ENCODE measurements at places on chromosomes 13 and 19.

DNA sequence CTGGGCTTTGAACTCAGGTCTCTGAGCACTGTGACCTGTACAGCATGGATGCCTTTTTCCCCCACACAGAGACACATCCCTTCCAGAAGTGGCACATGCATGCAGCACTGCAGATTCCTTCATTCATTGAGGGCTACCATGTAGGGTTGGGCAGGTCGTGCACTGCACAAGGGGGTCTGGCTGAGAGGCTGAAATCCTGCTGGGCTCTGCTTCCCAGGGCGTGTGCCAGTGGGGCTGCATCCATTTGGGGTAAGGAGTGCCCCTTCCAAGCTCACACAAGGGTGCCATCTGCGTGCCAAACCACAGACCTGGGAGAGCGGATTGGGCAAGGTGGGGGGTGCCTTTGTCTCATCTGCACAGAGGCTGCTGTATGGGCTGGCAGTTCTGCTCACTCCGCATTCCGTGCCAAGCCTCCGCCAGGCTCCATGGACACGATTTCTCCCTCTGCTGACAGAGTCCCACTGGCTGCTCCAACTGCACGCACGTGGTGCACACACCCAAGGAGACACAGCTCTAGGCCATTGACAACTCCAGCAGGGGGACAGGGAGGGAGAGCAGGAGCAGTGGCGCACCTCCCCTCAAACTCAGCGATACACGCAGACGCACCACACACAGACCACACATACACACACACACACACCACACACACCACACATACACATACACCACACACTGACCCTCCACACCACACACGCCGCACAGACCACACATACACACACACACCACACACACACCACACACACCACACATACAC lies 4.5 kb upstream of the SHISA7 start:
- peak; percentile 46 for DNase-seq

- peak; percentile 75 for DNase-seq
These were observed 5.3 kb downstream of the ABCA7 start for GRCh38 chr19:1045247-1045603.

- DNase-seq = no peak
These were observed 763.1 kb upstream of the SLITRK1 start for GRCh38 chr13:84645196-84646012.

DNA sequence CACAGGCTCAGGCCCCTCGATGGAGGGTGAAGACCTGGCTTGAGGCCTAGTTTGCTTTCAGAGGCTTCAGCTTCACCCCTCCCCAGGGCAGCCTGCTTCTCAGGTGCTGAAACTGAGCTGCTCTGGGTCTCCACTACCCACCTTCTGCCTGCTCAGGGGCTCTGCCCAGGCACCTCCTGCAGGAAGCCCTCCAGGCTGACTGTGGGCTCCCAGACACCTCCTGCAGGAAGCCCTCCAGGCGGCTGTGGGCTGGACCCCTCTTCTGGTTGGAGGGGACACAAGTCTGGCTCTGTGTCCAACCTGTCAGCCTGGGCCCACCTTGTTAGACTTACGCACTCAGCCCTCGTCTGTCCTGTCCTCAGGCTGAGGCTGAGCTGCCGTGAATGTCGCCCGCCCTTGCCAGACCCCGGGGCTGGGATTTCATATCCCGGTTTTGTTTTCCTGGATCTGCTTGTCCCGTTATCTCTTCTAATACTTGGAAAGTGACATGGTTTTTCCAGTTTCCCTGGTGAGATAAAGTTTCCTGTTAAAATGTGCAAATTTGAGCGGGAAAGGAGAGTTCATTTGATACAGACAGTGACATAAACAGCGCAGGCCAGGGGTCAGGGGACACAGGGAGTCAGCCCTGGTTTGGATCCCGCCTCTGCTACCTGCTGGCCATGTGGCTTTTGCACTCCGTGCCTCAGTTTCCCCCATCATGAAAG lies 20.8 kb upstream of the MISP start:
- no peak for DNase-seq

GRCh38 chr19:38743394-38744297 lies 628 bp downstream of the CAPN12 start:
- DNase-seq = no peak

DNA sequence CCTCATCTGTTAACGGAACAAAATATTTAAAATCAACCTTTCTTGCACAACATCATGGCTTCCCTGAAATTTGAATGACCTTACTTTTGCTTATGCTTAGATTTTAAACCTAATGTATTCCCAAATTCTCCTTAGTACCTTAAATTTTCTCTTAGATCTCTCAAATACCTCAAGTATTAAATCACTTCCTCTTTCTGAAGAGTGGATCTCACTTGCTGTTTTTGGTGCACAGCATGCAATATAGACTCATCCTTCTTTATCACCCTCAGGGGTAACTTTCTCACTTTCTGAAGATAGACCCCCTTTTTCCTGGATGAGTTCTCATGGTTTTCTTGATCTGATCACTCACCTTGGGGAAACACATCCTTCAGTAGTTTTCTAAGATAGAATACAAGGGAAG lies 871.7 kb downstream of the DACH1 start:
- no peak for DNase-seq

- no peak for DNase-seq
These were observed 41.0 kb downstream of the KL start for GRCh38 chr13:33057019-33057780.

GRCh38 chr13:62643007-62643483 lies 1227.4 kb upstream of the PCDH20 start:
- no peak for DNase-seq

- no peak for DNase-seq
These were observed 148.7 kb downstream of the NALCN start for GRCh38 chr13:101267656-101268055.

GRCh38 chr19:10911579-10912363 lies 16.7 kb downstream of the YIPF2 start:
- no peak for DNase-seq

- peak; percentile 9 for DNase-seq
These were observed 685 bp downstream of the VWA8 start for GRCh38 chr13:41960211-41960636.

GRCh38 chr13:92621985-92622384 lies 604.6 kb upstream of the GPC6 start:
- DNase-seq = no peak

GRCh38 chr19:44113784-44114390 lies 688 bp downstream of the ZNF225 start:
- DNase-seq = peak; percentile 25

DNA sequence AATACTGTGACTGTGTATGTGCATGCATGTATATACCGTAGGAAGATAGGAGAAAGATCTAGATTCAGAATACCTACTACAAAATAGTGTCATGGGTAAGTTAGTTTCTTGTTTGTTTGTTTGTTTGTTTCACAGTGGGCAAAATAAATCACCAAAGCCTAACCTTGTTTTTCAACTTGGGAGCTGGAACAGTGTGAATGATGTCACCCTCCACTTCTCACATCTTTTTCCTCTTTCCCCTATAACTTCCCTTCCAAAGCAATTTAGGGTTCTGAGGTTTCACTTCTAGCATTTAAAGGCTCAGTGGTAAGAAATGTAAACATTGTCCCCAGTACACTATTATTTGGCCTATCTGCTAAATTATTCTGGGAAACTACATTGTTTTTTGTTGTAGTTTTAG lies 5.4 kb downstream of the KCTD4 start:
- DNase-seq = no peak

GRCh38 chr19:1065606-1066109 lies 1.3 kb upstream of the ARHGAP45 start:
- DNase-seq = no peak

GRCh38 chr13:21688056-21688455 lies 17.2 kb downstream of the FGF9 start:
- no peak for DNase-seq

DNA sequence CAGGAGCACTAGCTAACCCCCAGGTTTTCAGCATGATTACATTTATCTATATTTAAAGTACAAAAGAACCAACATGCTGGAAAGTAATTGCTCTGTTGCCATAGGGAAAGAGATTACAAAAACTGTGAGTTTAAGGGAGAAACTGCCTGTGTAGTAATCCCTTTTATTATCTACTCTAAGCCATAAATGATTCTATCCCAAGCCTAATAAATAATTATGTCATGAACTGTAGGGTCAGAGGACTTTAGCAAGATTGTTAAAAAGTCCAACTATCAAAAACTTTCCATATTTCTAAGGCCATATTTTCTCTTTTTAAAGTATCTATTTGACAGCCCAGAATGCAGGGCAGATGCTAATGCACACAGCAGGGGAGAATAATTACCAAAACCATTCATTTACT lies 573.8 kb upstream of the MIR17HG start:
- DNase-seq = no peak

DNA sequence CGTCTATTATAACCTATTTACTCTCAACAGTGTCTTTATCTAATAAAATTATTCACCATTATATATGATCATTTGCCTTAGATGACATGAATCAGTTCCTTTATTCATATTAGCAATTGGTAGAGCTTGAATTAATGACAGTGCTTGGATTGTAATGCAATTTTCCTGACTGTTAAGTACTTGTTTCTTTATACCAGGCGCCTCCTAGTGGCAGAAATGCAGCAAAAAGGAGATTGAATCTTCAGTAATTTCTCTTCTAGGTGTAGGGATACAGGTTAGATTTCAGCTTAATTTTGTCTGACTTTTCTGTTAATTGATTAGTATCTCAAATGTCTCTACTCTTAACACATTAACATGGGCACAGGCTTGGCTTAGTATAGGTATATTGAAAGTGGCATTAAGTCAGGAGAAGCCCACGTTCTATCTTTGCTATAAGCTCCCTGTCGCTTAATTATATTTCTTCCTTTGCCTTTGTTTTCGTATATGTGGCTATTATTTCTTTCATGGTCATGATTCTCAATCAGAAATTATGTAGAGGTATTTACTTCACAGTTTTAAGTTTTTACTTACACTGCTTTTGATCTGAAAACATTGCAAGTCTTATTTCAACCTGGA lies 9.1 kb upstream of the LHFPL6 start:
- peak; percentile 76 for DNase-seq

- DNase-seq = no peak
These were observed 82.1 kb downstream of the WDFY2 start for GRCh38 chr13:51666374-51666773.

GRCh38 chr19:48342414-48342738 lies 17.0 kb downstream of the EMP3 start:
- no peak for DNase-seq

Measured in nephron progenitor cell (in vitro differentiated cells).